Omental fat pad (tissue), 4 donors: ENCODE measurements at places on chromosomes 7 and 10.
A peak's percentile ranks its signal among the peaks of the same experiment; 100 is the strongest.

DNA sequence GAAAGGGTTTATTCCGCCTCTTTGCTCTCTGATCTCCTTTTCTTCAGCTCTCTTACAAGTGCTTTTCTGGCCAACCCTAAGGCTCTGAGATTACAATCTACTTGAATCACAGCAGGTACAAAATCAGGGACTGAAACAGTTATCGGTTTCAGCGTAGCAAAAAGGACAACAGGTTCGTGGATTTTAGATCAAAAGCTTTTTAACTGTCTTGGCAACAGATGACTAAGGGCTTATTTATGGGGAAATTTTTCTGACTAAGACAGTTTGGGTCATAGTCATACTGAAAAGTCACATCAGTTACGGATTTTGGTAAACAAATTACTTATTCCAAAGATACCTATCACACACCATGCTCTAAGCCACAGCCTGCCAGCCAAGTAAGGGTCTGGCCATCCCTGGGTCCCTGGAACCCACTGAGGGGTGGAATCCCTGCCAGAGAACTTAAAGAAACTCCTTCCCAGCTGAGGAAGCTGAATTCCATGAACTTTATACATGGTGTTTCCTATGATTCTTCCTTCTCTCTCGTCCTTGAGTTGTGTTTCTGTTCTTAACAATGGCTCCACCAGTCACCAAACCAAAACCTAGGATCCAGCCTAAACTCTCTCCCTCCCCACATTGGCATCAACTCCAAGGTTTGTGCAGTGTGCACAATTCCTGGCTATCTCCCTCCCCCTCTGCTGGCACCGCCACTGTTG lies 169.3 kb downstream of the FAM107B start:
- DNase-seq, result no peak

DNA sequence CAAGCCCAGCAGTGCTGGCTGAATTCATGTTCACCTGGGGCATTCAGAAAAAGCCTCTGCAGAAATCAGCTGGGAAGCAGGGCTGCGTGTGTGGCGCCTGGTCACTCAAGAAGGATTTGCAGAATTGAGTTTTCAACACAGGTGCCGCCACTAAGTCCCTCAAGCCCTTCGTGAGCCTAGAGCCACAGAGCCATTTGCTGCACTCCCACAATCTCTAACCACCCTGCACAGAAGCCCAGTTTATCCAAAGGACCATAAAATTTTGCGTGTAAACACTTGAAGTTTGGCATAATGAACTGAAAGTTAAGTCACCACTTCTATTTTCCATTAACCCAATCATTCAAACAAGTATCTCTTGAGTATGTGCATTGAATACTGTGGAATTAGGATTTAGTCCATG lies 136.2 kb downstream of the DIP2C start:
- DNase-seq, result no peak

GRCh38 chr10:78150756-78151155 lies 117.1 kb downstream of the RPS24 start:
- DNase-seq, result no peak

- DNase-seq, result no peak
Measured at GRCh38 chr10:108358912-108359311, 1194.4 kb upstream of the SORCS1 start.

DNA sequence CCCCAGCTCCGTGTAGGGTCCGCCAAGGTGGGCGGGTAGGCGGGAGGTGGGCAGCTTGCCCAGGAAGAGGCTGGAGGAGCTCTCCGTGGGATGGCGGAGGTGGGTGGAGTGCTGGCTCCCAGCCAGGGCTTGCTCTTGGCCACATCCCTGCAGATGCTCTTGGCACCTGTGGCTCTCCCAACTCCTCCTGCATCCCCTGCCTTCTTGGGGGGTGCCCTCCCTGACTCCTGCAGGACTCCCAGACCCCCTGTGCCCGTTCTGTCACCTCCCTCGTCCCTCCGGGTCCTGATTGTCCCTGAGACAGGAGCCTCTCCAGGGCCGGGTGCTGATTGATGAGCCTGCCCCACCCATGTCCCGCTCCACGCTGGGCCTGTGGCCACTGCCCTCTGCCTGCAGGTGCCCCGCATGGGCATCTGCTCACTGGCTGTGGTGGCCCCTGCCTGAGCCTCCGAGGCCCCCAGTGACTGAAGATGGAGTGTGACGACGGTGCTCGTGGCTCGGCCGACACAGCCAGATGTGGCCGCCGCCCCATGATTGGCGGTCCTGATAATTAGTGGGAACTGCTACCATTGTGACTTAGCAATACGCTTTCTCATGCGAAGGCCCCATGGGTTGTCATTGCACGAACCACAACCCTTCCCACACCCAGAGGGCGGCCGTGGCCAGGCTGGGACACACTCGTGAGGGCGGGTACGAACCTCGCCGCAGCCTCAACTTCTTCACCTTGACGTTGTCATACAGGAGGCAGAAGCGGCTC lies 23.6 kb downstream of the CFAP46 start:
- no peak for DNase-seq

DNA sequence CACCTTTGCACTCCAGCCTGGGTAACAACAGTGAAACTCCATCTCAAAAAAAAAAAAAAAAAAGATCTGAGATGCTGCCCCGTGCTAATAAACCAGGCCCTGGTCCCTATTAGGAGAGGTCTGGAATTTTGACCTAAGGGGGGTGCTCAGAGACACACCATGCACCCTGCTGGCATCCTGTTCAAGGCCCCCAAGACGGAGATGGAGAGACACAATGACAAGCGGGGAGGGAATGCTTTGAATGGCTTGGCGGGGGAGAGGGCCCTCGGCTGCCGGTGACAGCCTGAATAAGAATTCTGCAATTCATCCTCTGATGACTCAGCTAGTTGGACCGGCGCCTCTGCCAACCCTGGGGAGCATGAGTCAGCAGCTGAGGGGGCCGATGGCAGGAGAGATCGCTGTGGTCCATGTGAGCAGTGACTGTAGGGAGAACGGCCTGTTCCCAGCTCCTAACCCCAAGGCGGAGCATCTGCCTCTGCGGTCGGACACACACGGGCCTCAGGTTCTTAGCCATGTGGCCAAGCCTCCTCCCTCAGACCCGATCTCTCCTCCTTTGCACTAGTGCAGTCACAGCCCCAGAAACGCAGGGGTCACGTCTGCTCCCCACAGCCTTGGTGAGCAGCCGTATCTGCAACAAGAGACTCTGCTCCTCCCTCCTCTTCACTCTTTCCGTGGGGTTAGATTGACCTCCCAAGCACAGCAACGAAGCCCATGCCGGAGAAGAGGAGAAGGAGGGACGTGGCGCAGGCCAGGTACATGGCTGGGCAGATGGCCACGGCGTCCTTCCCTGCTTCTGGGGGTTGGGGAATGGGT lies 14.9 kb downstream of the TRIM56 start:
- DNase-seq, result peak; percentile 97

DNA sequence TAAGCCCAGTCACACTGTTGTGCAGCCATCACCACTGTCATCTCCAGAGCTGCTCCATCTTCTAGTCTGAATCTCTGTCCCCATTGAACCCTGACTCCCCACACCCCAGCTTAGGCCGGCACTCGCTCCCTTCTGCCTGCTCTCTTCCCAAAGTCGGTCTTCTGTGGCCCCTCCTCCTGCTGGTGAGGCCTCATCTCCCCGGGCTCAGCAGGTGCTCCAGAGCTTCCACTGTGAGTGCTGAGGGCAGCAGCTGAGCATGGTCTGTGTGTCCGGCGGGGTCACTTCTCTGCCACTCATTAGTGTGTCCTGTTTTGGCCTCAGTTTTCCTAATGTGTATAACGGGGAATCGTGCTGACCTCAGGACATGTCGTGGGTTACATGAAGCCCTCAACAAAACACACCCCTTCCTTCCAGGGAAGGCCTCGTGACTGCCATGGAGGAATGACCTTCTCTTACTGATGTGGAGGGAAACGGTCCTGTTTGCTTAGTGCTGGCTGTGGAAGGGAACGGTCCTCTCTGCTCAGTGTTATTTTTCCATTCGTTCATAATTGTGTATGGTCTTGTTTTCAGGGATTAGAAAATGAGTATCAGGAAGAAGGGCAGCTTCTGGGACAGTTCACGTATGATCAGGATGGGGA lies 4.3 kb upstream of the GET4 start:
- DNase-seq, result no peak

DNA sequence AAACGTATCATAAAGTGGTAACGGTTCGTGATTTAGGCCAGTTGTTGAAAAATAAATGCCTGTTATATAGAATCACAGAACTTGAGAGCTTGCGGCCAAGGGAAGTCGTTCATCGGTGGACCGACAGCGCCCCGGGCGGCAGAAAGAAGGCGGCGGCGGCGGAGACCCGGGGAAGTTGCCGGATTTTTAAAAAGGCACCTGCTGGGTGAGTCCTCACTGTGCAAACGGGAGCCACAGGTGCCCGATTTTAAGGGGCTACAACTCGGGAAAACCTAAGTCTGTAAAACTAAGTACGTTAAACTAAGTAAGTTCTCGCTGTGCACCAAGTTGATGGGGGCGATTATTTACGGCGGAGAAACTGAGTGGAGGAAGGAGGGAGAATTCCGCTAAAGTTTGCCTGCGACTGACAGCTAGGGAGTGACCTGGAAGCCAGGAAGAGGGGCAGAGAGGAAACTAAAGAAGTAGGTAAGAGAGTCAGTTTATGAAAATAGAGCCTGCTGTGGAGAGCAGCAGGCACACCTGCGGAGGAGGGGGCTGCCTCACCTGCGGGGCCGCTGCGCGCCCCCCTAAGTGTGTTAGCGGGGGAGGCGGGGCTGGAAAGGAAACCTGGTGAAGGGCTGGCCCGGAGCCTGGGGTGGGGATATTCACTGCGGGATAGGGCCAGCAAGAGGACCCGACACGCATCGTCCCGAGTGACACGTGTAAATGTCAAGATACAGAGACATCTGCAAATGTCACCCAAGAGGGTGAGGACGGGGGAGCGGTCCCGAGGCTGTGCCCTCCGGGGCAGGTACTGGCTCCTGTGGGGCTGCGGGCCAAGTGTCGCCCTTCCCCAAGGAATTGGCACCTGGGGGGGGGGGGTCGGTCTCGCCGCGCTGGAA lies 996 bp downstream of the ADAM12 start:
- peak; percentile 42 for DNase-seq

- no peak for DNase-seq
Measured at GRCh38 chr10:8919280-8919679, 864.8 kb downstream of the GATA3 start.

- no peak for DNase-seq
Measured at GRCh38 chr7:142439739-142440138, 181.9 kb upstream of the PRSS58 start.

DNA sequence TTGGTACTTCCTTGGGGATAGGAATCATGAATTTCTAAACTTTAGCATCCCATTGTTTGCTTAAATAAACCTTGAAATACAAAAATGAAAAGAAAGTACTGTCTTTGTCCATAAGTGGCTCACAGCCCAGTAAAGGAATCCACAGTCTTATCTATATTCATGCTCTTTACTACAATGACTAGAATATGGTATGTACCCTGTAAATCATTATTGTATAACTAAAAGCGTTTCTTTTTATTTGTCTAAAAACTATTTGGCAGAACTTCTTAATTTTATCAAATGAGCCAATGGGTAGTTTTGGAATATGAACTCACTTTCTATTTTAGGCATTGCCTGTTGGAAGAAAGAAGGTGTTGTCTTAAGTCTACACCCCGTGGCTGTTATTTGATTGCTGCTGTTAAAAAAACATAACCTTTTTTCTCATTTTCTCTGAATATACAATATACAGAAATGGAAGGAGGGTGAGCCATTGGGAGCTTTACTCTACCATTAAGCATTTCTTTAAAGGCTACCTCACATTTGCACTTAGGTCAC lies 12.4 kb upstream of the STRIP2 start:
- DNase-seq, result no peak

DNA sequence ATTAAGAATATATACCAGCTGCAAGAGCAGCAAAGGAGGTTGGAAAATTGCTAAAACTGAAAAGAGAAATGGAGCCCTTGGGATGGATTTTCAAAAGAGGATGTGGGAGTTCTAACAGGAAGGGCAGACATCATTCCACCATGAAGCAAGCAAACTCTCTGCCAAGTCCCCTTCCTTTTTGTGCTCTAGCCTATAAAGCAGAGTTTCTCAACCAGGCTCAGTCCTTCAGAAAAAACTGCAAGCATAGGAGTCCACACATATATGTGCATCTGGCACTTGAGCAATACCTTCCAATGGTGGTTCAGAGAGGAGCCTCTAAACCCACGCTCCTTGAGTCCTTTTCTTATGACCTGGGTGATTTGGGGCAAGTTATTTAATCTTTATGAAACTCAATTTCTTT lies 98.6 kb upstream of the MKX start:
- DNase-seq, result no peak

DNA sequence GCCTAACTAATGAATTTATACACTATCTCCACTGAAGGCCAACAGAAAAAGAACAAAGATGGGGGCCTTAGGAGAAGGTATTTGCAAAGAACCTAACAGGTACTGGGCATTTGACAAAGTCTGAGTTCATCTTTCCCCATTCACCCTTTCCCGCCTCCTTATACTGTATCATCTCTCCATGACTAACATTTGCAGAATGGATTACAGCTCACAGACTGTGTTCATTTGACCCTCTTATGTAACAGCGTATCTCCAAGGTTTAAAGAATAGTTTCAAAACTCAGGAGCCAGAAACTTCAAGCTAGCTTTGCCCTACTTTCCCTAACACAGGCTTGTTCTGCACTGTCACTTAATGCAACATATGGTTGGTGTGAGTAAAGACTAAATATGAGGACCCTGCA lies 238.7 kb upstream of the CELF2 start:
- DNase-seq, result no peak

DNA sequence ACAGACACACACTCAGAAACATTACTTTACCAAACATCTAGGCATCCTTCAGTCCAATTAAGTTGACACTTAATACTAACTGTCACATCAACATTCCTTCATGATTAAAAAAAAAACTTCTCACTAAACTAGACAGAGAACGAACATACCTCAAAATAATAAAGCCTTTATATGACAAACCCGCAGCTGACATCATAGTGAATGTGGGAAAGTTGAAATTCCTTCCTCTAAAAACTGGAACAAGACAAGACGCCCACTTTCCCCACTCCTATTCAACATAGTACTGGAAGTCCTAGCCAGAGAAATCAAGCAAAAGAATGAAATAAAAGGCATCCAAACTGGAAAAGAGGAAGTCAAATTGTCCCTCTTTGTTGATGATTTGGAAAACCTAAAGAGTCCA lies 96.9 kb upstream of the PPP1R9A start:
- no peak for DNase-seq
